ENCODE measurements at places on chromosomes 3 and 15. TPM values are rescaled to one million over a fixed set of nuclear protein-coding genes. Genes with fewer than 3 reads are reported as not detected.

- peak; percentile 69 for DNase-seq
These were observed at the start of gene PPM1L for GRCh38 chr3:160755776-160756304. TSS of gene PPM1L (plus strand) at chr3:160756231.

- no peak for DNase-seq
These were observed 776.9 kb upstream of the ARPP21 start for GRCh38 chr3:34862456-34862855.

- no peak for DNase-seq
These were observed 7.8 kb upstream of the CTDSPL start for GRCh38 chr3:37853691-37854413.

Gene BFSP2
- 1.3 TPM for total RNA-seq

- no peak for DNase-seq
These were observed 88.7 kb upstream of the IQSEC1 start for GRCh38 chr3:13161771-13162535.

Gene DLEC1
- total RNA-seq = 0.10 TPM
